Uterine smooth muscle cell (primary cell): ENCODE measurements at places on chromosomes 16 and 17. TPM values are rescaled to one million over a fixed set of nuclear protein-coding genes. Genes with fewer than 3 reads are reported as not detected.

Gene C16orf89
- total RNA-seq = 0.12 and 0.22 TPM in 2 replicates

Gene ABCC6
- 0.33 and 0.37 TPM in 2 replicates for total RNA-seq

Gene DBNDD1
- total RNA-seq = 0.75 and 1.4 TPM in 2 replicates

Gene ZSCAN10
- total RNA-seq = not detected in 2 replicates

Gene SPIRE2
- total RNA-seq = 1.1 and 1.4 TPM in 2 replicates

Gene NOS2
- not detected in 2 replicates for total RNA-seq

Gene C16orf46
- 0.25 and 0.55 TPM in 2 replicates for total RNA-seq

Gene PABPN1L
- not detected in 2 replicates for total RNA-seq

Gene SLC6A2
- not detected in 2 replicates for total RNA-seq

Gene EFNB3
- 0.11 and 0.12 TPM in 2 replicates for total RNA-seq

Gene MYH4
- not detected in 2 replicates for total RNA-seq

Gene VKORC1
- total RNA-seq = 98.5 and 142 TPM in 2 replicates

Gene TMEM98
- total RNA-seq = 88.8 and 143 TPM in 2 replicates

Gene HES7
- not detected in 2 replicates for total RNA-seq

Gene SOX15
- 0.12 and 0.33 TPM in 2 replicates for total RNA-seq

Gene PRSS27
- total RNA-seq = 0.66 and 0.75 TPM in 2 replicates

Gene SKAP1
- total RNA-seq = not detected in 2 replicates

Gene DNAAF8
- total RNA-seq = 0.44 and 1.4 TPM in 2 replicates

Gene DNAI2
- total RNA-seq = not detected in 2 replicates

Gene CDK5RAP3
- total RNA-seq = 94.6 and 109 TPM in 2 replicates

Gene KRTAP2-3
- total RNA-seq = 0.12 and 1.00 TPM in 2 replicates

Gene OR3A1
- total RNA-seq = 0.11 TPM in 1 of 2 replicates, not detected in the other

Gene IGSF6
- under 0.01 TPM in 1 of 2 replicates, not detected in the other for total RNA-seq

Gene PPP1R1B
- total RNA-seq = not detected in 2 replicates

Gene CDH3
- 0.25 and 0.33 TPM in 2 replicates for total RNA-seq

Gene ITPRIPL2
- 43.4 and 50.7 TPM in 2 replicates for total RNA-seq

Gene TBL3
- 40.7 and 57.5 TPM in 2 replicates for total RNA-seq

Gene SMIM22
- total RNA-seq = not detected in 2 replicates

Gene ZG16
- not detected in 2 replicates for total RNA-seq

Gene RNF227
- 2.5 TPM in 2 replicates for total RNA-seq

Gene TMEM114
- not detected in 2 replicates for total RNA-seq

Gene KRTAP4-2
- total RNA-seq = not detected in 2 replicates

Gene MT1E
- total RNA-seq = 109 and 132 TPM in 2 replicates

Gene TMED6
- 0.11 TPM in 1 of 2 replicates, not detected in the other for total RNA-seq

Gene FSCN2
- 1.5 and 4.6 TPM in 2 replicates for total RNA-seq

Gene MT4
- not detected in 2 replicates for total RNA-seq

Gene TEKT5
- not detected in 2 replicates for total RNA-seq

Gene PPP4C
- 226 and 306 TPM in 2 replicates for total RNA-seq

Gene CD300E
- total RNA-seq = not detected in 2 replicates

Gene CNTD1
- total RNA-seq = 0.37 TPM in 1 of 2 replicates, not detected in the other
